ENCODE measurements at places on chromosomes 16 and 17.

DNA sequence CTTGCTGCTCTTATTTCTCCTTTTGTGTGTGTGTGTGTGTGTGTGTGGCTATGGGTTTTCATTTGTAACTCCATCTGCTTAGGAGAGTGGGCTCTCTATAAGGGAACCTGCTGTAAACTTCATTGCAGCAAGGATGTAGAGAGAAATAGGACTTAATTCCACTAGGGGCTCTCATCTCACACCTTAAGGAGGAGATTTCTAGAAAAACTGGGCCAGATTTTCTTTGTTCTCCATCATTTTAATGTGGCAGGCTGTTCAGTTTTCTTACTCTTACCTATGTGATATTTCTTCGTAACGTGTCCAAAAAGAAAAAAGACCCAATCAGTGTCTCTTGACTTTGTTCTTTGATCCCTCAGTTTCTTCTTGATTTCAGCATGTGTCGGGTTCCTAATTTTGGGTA, 4.5 kb upstream of the CASC3 start:
- DNase-seq: no peak

- no peak for DNase-seq
Observed at GRCh38 chr17:76414334-76415295, 30.2 kb downstream of the SPHK1 start.

GRCh38 chr17:31888124-31888523, 13.4 kb downstream of the UTP6 start:
- DNase-seq: no peak

- no peak for DNase-seq
Observed at GRCh38 chr17:17793378-17794214, 43.2 kb downstream of the SREBF1 start.

DNA sequence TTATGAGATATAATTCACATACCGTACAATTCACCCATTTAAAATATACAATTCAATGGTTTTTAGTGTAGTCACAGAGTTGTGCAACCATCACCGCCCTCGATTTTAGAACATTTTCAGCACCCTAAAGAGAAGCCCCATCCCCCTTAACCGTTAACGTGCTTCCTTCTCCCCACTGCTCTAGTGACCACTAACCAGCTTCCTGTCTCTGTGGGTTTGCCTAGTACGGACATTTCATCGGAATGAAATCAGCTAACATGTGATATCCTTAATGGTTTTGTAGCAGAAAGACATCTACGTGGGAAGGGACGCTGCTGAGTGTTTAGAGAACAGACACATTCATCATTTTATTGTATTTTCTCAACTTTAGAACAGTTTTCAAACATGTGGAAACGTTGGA, 80.8 kb upstream of the HSBP1 start:
- no peak for DNase-seq

DNA sequence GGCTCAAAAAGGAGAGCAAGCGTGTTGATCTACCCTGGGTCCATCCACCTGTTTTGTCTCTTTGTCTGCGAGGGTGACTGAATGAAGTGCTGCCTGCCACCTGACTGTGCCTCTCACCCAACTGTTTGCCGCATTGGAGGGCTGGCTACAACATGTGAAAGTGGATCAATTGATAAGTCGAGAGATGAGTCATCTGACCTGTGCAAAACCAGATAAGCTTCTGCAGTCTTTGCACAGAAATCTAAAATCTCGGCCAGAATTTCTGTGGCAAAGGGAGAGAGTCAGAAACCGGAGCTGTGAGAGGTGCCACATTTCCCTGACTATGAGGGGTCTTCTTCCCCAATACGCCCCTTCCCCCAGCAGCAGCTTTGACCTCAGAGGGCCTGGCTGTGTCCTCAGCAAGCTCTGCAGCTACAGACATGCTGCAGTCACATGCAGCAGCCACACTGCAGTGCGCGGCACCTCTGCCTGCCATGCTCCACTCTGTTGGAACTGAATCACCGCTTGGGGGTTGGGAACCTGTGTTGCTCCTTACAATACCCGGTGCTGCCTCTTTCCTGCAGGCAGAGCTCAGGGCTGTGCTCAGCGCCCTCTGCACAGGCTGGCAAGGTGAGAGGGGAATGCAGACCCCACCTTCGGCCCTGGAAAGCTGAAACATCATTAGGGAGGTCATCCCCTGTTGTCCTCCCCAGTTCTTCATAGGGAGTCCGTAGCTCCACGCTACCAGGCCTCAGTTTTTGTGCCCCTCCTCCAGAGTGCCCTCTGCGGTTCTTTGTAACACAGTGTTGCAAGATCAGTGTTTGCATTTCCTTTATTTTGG, 16.2 kb upstream of the HAS3 start:
- DNase-seq: peak; percentile 36

- no peak for DNase-seq
Observed at GRCh38 chr16:70255574-70255973, 3.8 kb upstream of the EXOSC6 start.

- DNase-seq: no peak
Observed at GRCh38 chr17:7959503-7960253, 27.7 kb downstream of the CNTROB start.

DNA sequence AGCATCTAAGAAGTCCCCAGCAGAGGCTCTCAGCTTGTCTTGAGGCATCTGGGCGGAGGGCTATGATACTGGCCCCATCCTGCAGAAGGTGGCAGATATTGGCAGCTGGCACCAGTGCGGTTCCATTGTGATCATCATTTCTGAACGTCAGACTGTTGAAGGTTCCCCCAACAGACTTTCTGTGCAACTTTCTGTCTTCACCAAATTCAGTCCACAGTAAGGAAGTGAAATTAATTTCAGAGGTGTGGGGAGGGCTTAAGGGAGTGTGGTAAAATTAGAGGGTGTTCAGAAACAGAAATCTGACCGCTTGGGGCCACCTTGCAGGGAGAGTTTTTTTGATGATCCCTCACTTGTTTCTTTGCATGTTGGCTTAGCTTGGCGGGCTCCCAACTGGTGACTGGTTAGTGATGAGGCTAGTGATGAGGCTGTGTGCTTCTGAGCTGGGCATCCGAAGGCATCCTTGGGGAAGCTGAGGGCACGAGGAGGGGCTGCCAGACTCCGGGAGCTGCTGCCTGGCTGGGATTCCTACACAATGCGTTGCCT, at the start of gene CIITA:
Gene CIITA (plus strand): TSS at position 404 of the 543 bp plus-strand sequence. CDS start 129 bp downstream, at position 533.
- peak; percentile 61 for DNase-seq
